Fibroblast of skin of abdomen (primary cell): ENCODE measurements at places on chromosomes 7 and 10.

GRCh38 chr7:92691578-92691977, 101.4 kb upstream of the FAM133B start:
- DNase-seq = peak; percentile 79

- no peak for DNase-seq
Measured at GRCh38 chr7:137968890-137969289, 33.0 kb downstream of the CREB3L2 start.

DNA sequence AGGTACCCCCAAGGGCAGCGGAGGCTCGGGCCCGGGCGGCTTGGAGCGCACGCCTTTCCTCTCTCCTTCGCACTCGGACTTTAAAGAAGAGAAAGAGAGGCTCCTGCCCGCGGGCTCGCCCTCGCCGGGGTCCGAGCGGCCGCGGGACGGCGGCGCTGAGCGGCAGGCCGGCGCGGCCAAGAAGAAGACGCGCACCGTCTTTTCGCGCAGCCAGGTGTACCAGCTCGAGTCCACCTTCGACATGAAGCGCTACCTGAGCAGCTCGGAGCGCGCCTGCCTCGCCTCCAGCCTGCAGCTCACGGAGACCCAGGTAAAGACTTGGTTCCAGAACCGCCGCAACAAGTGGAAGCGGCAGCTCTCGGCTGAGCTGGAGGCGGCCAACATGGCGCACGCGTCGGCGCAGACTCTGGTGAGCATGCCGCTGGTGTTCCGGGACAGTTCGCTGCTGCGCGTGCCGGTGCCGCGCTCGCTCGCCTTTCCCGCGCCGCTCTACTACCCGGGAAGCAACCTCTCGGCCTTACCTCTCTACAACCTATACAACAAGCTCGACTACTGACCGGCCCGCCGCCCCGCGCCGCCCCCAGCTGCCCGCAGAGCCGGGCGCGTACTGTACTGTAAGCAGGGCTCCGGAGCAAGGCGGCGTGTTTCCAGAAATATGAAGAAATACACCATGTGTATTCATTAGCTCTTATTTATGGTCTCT, 1.8 kb downstream of the HMX2 start:
- DNase-seq = peak; percentile 30

- DNase-seq = no peak
Measured at GRCh38 chr7:66529883-66530610, 98.6 kb upstream of the KCTD7 start.

DNA sequence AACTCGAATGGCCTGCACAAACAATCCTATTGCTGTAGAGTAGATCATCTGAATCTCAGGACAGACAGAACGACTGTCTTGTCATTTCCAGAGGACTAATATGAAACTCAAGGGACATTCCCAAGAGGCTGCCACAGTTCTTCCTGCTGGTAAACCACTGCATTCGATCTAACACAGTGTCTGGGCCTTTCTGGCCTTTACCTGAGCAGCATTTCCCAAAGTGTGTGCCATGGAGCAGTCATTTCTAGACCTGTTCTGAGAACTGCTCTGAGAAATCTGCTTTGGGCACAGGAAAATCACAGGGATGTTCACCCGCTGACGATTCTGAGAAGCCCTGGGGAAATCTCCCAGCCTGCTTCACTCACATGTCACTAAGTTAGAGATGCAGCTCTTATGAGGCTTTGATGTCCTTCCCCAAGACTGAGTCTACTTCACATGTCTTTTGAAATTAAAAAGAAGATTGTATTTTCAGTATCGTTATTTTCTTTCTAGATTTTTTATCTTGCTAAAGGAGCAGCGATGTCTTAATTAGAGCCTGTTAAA, 18.4 kb downstream of the GPNMB start:
- no peak for DNase-seq

- DNase-seq = no peak
Measured at GRCh38 chr10:117345143-117345542, 30.1 kb downstream of the PDZD8 start.

DNA sequence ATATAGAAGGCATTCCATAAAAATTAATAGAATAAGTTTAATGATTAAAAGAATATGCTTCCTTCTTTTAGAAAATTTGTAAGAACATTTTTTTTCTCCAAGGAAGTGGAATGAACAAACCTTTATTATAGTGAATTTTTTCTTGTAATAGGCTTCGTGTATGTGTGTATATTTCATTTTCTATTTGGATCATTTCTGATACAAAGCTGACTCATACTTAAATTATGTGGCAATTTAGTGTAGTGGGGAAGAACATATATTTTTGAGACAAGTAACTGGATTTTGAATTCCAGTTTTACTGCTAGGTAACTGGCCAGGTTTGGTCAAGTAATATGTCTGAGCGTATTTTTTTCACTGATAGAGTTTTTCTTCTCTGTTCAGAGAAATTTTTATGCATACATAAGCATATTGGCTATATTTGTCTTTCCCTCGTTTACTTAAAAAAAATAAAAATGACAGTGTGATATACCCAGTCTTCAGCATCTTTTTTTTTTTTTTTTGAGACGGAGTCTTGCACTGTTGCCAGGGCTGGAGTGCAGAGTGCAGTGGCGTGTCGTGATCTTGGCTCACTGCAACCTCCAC, 50.8 kb downstream of the CDK13 start:
- DNase-seq = peak; percentile 25

DNA sequence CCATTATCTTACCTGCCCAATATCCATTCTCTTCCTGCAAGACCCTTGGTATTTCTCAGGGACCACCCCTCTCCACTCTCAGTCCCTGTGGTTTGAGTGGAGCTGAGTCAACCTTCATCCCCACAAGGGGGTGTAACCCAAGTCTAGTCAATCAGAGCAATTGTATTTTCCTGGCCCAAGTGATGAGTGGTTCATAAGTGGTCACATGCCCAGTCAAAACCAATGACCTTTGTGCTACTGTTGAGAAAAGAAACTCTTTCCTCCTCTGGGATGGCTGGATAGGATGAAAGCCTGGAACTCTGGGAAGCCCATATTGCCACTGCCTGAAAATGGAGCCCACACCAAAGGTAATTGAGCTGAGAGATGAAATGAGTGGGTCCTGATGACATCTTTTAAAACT, 93.6 kb downstream of the SNX10 start:
- no peak for DNase-seq

DNA sequence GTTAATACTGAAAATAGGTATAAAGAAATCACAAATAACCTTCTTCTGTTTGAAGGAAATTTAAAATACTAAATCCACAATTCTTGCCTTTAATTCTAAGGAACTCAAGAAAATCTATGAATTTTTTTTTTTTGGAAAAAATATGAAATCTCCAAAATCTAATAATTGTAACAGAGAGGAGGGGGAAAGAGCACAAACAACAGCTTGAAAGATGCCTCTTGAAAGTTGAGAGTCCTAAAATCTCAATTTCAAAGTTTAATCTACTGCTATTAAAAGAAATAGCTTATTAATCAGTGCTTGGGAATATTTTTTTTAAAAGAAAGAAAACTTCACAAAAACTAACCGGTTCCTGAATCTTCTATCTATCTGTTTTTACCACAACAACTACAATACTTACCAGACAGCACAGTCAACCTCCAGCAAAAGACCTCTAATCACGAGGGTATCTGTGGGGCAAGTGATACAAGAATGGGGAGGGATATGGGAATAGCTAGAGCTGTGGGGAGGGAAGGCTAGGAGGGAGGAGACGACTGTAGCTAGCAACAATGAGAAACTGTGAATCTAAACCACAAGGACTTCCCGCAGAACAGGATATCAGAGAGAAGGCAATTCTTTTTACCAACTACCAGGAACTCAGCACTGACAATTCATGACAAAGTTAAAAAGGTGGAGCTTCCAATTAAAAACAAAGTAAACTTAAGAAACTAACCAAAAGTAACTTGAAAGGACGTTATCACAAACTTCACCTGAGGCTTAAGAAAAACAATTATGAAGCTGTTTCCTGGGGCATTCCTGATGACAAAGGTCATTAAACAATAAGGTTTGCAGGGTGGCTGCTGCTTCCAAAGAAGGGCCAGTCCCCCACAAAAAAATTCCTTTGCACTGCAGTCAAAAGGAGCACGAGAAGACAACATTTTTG, at the start of gene USP54:
USP54 (minus strand) TSS at position 462 of the 919 bp plus-strand sequence. CDS start 15,684 bp downstream, outside the sequence.
- DNase-seq = peak; percentile 65

DNA sequence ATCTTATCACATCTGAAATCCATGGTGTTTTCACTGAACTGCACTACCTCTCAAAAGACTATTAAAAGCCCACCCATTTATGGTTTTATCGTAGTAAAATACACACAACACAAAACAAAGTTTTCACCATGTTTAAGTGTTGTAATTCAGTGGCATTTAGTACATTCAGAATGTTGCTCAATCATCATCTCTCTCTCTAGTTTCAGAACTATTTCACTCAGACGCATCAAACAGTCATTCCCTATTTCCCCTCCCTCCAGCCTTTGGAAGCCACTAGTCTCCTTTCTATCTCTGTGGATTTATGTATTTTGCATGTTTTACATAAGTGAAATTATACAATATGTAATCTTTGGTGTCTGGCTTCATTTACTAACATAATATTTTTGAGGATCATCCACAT, 332.6 kb downstream of the TNS3 start:
- DNase-seq = no peak

- no peak for DNase-seq
Measured at GRCh38 chr7:7682861-7683260, 35.5 kb downstream of the RPA3 start.

- DNase-seq = peak; percentile 49
Measured at GRCh38 chr7:116632384-116632783, 39.6 kb upstream of the MET start.

- no peak for DNase-seq
Measured at GRCh38 chr10:74586088-74586585, 240.3 kb upstream of the KAT6B start.

DNA sequence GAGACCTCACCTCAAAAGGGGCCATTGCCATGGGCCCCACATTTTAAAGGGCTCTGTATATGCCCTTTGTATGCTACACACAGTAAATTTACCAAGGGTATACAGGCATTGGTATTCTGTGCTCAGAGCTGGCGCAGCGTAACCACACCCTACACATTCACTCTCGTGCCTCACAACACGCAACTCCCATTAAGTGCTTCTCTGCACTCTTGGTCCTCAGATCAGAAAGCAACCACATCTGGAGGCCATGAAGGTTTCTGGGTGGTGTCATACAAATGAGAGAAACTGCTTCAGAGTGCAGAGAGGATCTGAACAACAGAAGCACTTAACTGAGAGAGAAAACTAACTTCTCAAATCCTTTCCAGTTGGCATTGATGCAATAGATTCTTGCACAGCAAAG, 9.4 kb upstream of the CACUL1 start:
- DNase-seq = no peak

DNA sequence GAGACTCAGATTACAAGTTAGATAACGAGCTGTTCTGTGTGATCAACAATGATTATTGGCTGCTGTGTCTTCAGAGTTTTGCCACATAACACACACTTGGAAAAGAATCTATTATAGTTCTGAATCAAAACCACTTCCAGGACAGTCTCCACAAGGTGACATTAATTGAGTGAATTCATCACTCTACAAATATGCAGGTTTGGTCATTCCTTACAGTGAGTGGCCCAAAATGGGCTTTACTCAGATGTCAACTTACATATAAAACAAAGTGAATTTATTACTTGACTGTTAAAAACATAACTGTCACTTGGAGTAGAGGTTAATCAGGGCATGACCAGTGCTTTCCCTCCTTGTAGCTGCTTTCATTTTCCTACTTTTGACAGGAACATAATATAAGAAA, 984.3 kb downstream of the REEP3 start:
- DNase-seq = no peak

DNA sequence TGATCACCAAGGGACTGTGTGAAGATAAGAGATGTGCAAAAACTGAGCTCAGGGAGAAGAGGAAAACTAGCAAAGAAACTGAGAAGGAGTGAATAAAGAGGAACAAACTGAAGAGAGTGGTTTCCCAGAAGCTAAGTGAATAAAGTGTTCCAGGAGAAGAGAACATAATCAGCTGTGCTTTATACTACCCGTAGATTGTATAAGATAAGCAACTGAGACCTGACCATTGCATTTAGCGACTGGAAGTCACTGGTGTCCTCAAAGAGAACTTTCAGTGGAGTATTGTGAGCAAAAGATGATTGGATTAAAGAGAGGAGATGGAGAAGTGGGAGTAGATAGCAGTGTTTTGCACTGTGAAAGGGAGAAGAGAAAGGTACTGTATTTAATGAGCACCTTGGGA, 14.6 kb downstream of the PHTF2 start:
- no peak for DNase-seq

DNA sequence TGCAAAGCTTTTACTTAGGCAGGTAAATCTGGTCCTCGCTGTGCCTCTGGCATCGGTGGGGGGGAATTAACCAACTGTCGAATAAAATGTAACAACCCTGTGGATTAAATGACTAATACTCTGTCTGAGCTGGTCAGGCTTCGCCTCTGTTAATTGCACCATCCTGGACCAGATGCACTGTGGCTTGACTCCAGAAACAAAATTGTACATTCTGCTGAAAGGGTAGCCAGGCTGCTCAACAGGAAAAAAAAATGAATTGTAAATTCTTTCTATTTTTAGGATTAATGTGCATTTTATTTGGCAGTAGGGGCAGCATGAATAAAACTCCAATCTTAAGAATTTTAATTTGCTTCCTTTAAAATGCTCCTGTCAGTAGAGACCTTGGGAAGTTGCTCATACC, 389.4 kb downstream of the SORCS1 start:
- DNase-seq = no peak

DNA sequence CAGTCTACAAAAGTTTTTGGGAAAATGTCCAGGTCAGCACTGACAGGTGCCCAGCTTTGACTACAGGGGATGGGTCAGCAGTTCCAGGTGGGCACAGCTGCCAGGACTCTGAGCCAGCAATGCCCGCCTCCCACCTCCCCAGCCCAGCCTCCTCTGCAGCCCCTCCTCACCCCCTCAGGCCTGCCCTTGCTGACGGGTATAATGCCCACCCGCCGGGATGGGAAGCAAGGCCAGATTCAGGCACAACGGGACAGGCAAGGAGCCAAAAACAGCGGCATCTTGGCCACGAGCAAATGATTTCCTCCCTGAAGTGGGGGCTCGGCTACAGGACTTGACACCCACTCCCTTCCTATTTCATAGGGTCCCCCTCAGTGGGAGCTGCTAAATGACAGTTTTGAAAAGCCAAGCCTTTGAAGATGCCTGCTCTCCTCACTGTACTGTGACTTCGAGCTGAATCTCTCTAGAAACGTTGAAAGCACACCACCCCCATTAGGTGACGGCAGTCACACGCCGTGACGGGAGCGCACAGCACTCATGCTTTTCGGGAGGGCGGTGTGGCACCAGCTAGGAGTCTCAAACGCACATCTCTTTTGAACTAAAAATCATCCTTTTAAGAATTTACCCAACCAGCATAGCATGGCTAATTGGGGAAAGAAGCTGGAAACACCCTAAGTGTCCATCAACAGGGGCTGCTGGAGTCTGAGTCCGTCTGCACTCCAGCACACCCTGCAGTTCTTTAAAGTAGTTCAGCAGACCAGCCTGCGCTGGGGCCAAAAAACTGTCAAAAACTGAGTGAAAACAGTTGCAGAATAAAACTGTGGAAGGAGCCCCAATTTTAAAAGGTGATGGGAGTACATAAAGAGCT, 29.6 kb downstream of the MAD1L1 start:
- peak; percentile 17 for DNase-seq

- DNase-seq = peak; percentile 58
Measured at GRCh38 chr7:91034459-91035368, 229.5 kb upstream of the FZD1 start.

GRCh38 chr10:79158402-79159097, 89.8 kb downstream of the ZMIZ1 start:
- DNase-seq = no peak
